ELF-1 (cell line): ENCODE measurements at places on chromosomes 12 and 14.

DNA sequence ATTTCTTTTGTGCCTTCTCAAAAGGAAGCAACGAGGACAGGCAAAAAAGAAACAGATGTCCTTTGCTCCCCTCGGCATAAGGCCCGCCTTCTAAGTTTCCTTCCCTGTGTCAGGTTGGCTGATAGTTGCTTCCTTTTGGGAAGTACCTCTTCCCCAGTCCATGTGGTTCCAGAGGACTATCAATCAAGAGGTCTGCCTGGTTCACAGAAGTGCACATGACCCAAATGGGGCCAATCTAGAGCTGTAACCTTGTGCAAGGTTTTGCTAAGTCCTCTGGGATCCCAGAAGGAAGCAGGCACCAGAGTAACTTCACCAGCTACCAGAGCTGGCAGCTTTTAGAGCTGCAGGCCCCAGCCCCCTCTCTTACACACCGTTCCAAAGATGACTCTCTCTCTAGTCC lies 42.6 kb downstream of the TMEM63C start:
- no peak for DNase-seq

- no peak for DNase-seq
These were observed 7.4 kb upstream of the IKZF4 start for GRCh38 chr12:56013482-56013881.

DNA sequence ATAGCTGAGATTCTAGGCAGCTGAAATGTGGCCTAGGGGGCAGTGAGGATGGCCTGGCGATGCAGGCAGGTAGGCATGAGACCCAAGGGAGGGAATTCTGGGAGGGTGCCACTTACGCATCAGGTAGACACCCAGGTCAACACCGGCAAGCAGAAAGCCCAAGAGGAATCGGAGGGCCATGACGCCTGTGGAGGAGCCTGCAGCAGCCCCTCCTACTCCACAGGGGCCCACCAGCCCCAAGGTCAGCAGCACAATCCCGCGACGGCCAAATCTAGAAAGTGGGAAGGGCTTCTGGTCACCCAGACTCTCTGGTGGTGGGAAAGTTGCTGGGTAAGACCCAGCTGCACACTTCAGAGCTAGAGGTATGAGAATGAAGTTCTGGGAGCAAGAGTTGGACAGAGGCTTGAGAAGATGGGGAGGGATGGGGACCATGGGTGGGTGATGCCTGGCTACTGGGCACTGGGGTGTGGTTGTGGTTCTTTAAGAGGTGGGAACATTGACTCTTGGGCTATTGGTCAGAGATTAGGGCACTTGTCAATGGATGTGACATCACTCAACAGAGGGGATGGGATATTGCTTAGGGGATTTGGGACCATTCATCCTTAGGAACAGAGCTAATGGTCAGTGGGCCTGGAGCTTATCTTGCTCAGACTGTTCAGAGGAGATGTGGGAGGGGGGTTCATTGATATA lies 3.4 kb downstream of the SLC22A17 start:
- DNase-seq, result no peak

- DNase-seq, result no peak
These were observed 64.0 kb downstream of the AKAP6 start for GRCh38 chr14:32393119-32393518.

DNA sequence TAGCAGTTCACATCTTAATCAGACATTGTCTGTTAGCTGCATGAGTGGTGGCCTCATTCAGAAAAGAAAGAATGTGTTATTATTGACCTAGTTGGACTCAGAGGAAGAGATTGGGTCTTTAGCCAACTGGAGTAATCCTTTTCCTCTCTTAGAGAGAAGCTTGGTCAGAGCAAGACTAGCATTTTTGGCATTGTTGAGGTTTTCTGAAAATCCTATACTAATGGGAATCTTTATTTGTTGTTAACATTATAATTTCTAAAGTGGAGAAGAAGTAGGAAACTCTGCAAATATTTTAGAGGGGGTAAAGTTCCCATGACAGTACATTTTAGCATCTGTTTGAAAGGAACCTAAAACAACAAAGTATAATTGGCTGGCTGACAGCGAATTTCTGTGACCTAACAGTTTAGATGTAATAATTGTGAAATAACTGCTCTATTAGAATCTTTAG lies 9.7 kb downstream of the TOX4 start:
- no peak for DNase-seq
